Adipocyte (in vitro differentiated cells): ENCODE measurements at places on chromosomes 1 and 21.

DNA sequence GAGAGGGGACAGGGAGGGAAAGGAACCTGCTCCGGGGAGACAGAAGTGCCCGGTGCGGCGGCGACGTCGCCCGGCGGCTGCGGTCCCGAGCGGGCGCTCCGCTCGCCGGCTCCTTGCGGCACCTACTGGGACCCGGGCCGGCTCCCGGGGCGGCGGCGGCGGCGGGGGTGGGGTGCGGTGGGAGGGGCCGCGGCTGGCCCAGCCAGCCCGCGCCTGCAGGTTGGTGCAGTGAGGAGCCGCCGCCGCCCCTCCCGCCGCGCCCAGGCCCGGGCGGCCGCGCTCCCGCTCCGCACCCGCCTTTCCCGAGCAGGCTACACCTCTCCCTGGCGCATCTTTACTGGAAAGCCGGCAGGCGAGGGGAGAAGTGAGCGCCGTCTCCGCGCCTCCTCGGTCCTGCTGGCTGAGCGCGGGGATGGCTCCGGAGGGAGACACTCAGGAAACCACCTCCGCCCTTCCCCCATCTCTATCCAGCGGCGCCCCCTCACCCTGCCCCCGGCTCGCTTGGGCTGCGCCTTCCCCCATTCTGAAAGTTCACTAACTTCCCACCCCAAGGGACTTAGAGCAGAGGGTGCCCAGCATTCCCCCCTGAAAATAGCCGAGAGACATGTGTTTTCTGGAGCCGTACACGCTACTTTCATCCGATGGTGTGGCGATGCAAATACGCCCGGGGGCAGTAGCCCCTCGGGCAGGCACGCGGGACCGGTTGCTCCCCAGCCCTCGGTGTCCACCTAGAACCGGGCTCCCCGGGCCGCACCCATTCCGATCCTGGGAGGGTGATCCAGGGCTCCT lies at the start of gene PLD5:
Gene PLD5, minus strand, starts transcription at position 127 of the 789 bp plus-strand sequence.
- DNase-seq = no peak

DNA sequence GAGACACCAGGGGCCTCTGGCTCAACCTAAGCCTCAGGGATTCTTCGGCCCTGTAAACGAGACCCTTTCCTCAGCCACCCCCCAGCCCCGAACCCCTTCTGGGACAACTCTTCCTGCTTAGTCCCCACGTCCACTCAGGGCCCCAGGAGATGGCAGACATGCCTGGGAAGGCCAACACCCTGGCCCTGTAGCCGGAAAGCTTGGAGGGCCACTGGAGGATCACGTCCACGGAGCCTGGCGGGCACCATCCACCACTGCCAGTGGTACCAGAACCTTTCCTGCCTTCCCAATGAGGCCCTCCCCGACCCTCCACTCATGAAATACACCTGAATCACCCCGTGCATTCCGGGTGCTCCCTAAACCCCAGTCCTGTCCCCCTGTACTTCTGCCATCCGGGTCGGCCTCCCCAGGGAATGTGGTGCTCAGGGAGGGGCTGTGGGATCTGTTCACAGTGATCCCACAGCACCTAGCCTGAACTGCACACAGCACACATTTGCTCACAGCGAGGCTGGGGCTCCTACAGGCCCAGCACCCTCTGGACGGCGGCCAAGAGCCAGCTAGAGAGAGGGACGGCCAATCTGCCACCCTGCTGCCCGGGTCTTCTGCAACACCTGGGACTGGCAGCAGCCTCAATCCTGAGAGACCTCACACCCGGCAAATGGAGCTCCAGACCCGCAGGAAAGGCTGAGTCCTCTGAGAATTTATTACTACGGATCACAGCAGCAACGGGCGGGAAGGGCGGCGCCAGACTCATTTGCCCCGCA lies 1.8 kb downstream of the AURKAIP1 start:
- no peak for DNase-seq

GRCh38 chr1:156860628-156861423 lies at the start of gene NTRK1:
NTRK1 (plus strand) TSS chr1:156860865; CDS start chr1:156860935, 70 bp downstream.
- peak; percentile 71 for DNase-seq

- DNase-seq = no peak
Observed at GRCh38 chr1:205020466-205020865, 22.5 kb upstream of the CNTN2 start.

DNA sequence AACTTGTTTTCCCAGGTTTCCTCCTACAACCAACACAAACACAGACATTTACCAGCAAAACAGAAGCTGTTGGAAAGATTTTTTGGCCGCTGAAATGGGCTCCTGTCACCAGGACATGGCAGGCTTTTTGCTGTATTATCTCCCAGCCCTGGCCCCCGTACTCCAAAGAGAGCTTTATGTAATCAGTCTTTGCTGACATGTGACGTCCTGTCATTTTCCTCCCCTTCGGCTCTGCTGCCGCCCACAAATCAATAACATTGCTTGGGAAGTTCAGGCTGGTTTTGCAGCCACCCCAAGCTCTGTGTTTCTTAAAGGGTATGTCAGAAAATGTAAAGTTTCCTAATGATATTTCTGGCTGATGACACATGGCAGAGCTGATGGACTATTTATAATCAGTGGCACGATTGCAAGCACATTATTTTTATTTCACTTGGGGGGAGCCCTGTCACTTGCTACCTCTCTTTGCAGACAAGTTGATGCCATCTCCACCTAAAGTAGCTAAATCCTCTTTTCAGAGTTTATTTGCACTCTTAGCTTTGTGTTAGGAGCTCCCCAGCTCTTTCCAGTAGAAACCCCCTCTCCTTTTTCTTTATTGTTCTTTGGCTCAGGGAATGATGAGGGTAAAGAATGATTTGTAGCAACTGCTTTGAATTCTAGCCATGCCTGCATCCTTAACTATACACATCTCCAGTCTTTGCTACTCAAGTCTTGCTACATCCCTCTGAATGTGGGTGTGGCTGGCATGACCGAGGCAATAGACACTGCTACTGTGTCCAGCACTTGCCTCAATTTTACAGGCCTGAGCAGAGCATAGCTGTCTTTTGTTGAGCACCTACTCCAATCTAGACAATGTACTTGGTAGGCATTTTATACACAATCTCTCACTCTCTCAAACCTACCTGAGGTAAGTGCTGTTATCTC lies 67.3 kb downstream of the ELAVL4 start:
- no peak for DNase-seq

GRCh38 chr1:183553764-183554163 lies 36.5 kb downstream of the NCF2 start:
- DNase-seq = no peak

DNA sequence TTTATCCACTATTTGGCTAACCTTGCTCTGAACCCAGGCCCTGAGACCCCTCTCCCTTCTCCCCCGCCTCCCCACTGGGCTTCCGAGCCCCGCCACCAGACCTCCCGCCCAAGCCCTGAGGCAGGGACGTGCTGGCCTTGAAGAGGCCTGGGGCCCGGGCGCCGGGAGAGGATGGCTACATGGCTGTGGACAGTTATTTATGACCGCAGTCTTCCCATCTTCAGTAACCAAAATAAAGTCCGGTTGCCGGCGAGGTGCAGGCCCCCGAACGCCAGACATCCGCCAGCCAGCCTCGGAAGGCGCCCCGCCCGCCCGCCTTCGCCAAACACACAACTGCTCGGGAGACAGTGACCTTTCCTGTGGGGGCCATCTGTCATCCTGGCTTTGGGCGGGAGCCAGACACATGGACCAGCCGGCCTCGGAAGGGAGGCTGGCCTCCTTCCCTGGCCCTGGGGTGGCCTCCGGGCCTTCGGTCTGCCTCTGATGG lies 69.0 kb downstream of the DHRS3 start:
- no peak for DNase-seq

GRCh38 chr1:33055210-33056008 lies 18.7 kb upstream of the AK2 start:
- DNase-seq = peak; percentile 86

DNA sequence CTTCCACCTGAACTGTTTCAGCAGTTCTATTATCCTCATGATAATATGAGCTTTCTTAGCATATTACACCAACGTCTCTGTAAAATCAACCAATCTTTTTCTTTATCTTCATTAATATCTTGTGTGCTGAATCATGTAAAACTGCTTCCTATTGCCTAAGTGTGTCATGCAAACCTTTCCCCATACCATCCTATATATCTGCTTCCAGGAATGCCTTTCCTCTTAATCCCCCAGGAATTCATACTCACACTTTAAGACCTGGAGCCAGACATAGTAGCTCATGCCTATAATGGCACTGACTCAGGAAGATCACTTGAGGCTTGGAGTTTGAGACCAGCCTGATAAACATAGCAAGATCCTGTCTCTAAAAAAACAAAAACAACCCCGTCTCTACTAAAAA lies 183.9 kb downstream of the NRIP1 start:
- peak; percentile 48 for DNase-seq

GRCh38 chr1:206498685-206499084 lies 8.6 kb upstream of the RASSF5 start:
- no peak for DNase-seq

GRCh38 chr1:234969581-234970400 lies 158.8 kb downstream of the TOMM20 start:
- peak; percentile 89 for DNase-seq

DNA sequence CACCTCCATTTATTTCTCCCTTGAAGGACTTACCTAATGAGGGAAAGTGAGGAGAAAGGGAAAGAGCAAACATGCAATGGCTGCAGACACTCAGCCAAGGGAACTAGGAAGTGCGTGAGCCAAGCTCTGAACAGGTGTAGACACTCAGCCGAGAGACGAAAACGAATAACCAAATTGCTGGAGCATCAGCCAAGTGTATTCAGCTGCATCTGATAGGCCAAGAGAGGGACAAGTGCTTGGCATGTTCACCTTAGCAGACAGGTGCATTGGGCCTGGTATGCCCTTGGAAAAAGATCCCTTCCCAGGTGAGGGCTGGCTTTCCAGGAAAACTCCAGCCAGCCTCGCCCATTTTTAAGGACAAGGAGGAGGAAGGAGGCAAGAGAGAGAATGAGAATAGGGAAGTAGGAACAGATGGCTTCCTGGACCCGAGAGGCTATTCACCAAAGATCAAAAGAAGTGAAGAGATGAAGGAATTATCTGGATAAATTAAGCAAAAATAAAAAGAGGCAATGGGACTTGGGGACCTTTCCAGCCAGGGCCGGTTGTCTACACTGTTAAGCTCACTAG lies 184.7 kb downstream of the TOMM20 start:
- no peak for DNase-seq

DNA sequence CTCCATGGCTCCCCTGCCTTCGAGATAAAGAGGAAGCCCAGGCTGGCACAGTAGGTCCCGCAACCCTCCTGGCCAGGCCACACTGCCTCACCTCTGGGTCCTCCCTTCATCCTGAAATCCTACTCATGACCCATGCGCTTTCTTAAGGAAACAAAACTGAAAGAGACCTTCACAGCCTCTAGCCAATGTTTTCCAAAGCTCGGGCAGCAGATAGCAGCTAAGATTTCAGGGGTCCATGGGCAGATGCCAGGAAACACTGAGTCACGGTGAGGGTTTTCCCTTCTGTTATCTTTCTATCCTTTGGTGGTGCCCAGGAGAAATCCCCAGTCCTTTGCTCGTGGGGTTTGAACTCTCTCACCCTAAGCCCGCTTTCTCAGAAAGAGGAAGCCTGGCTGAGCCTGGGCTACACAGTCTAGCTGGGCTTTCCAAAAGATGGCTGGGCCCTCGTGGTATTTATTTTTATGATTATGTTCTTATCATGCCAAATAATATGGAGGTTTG lies 26.6 kb downstream of the TTC39A start:
- peak; percentile 17 for DNase-seq

- DNase-seq = no peak
Observed at GRCh38 chr1:165060285-165060793, 296.2 kb downstream of the LMX1A start.

GRCh38 chr1:60949154-60949825 lies 133.1 kb upstream of the NFIA start:
- DNase-seq = no peak

DNA sequence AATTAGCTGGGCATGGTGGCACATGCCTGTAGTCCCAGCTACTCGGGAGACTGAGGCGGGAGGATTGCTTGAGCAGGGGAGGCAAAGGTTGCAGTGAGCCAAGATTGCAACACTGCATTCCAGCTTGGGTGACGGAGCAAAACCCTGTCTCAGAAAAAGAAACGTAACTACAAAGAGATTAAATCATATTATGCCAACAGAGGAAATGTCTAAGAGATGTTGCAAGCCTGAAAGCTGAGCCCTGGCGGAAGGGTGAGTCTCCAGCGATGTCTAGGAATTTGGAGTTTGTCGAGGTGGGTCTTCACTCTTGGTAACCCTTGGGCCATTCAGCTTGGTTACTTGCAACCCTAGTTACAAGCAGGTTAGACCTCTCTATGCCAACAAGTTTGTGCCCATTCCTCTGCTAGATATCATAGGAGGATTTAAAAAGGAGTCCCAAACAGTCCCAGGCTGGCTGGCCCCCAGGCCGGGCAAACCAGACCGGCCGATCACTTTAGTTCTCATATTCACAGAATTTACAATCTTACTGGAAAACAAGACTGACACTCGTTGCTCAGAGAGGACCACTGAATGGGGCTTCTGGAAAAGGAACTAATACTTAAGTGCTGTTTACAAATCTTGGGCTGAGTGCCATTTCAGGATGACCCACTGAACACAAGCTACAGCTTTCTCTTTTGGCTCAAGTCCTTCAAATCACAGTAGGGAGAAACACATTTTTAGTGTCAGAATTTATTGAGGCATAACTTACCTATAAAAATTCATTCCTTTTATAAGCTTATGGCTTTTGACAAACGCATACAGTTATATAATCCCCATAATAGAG lies 27.1 kb downstream of the SLC30A1 start:
- peak; percentile 44 for DNase-seq

- DNase-seq = no peak
Observed at GRCh38 chr1:175009532-175009931, 9.8 kb downstream of the CACYBP start.

GRCh38 chr1:116453481-116453880 lies 80.4 kb downstream of the ATP1A1 start:
- no peak for DNase-seq

DNA sequence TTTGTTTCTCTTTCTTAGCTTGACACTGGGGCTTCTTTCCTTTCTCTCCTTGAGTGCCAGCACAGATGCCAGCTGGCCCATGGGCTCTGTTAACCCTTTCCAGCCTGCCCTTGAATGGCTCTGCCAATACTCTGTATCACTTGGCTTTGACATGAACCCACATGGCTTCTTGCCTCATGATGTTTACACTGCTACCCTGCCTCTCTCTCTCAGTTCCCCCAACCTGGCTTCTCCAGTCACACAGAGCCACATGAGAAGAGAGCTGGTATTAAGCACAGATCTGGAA lies 262.4 kb downstream of the OMA1 start:
- DNase-seq = no peak

GRCh38 chr21:27292783-27293182 lies 325.9 kb upstream of the ADAMTS5 start:
- no peak for DNase-seq

- DNase-seq = peak; percentile 20
Observed at GRCh38 chr1:206816390-206817287, 44.3 kb upstream of the IL10 start.
